Pericardium fibroblast (primary cell): ENCODE measurements at places on chromosomes 6 and 20. TPM values are rescaled to one million over a fixed set of nuclear protein-coding genes. Genes with fewer than 3 reads are reported as not detected.

HDGFL1 gene
- not detected in 2 replicates for total RNA-seq

C20orf141 gene
- 0.47 TPM in 1 of 2 replicates, not detected in the other for total RNA-seq

NNAT gene
- 0.47 and 2.6 TPM in 2 replicates for total RNA-seq

PROKR2 gene
- not detected in 2 replicates for total RNA-seq
